ENCODE measurements at places on chromosomes 16 and 17.

GRCh38 chr17:50361561-50362480 is 11.2 kb downstream of the MRPL27 start:
- peak; percentile 80 for DNase-seq

- no peak for DNase-seq
Observed at GRCh38 chr16:72202014-72202413, 30.1 kb upstream of the PMFBP1 start.

GRCh38 chr17:38773258-38773657 is 20.7 kb downstream of the PSMB3 start:
- no peak for DNase-seq

DNA sequence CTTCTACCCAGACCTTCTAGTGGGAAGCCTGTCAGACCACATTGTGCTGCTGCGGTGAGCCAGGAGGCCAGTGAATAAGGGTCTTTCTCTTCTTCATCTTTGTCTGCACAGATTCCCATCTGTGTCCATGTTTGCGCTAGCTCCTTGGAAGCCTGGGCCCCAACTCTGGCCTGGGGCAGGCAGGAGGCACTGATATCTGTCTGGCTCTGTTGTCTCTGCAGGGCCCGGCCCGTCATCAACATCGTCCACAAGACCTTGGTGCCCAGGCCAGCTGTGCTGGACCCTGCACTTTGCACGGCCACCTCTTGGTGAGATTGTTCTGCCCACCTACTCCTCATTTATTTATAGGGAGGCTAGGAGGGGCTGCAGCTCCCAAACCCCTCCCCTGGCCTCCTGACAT is 18.3 kb downstream of the ITGA3 start:
- no peak for DNase-seq

GRCh38 chr17:70127221-70127873 is 42.0 kb upstream of the KCNJ2 start:
- no peak for DNase-seq

DNA sequence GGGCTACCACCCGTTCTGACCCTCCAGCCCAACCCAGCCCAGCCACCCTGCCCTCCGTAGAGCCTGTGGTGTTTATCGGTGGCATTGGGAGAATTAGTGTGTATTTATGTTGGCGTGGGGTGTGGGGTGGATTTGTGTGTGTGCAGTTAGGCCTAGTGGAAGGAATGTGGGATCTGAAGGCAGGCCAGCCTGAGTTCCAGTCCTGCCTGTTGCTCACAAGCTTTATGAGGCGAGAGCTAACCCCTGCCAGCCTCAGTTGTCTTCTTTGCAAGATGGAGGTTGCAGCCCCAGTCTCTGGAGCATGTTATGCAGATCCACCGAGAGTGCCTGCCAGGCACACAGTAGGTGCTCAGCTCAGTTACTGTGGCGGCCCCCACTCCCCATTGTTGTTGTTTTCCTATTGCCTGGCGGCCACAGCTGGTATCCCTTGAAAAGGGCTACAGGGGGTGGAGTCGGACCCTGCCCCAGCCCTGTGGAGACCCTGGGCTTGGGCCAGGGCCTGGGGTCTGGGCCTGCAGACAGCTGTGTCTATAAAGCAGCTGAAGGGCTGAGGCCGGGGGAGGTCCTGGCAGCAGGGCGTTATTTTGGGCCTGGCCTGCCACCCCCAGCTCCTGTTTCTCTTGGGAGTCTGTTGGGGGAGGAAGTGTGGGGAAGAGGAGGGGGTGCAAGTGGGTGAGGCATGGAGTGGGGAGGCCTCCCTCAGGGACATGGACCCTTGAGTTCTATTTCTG is 5.1 kb downstream of the ERBB2 start:
- DNase-seq, result no peak

- no peak for DNase-seq
Observed at GRCh38 chr17:53270936-53271335, 551.8 kb upstream of the KIF2B start.

DNA sequence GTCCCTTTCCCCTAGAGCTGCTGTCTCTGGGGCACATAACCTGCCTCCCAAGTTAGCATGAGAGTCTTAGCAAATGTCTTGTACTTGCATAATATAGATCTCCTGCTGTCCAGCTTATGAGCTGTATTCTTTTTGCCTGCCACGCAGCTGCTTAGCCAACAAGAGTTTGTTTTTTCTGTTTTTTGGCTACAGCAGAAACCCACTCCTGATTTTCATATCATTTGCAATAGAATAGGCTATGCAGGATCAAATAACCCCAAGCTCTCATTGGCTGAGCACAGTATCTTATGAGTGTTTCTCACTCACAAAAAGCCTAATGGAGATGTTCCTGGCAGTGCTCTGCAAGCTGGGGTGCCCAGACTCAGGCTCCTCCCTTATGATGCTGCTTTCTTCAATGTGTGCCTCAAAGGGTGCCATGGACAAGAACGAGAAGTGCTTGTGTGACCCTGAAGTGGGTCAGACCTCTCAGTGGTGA is 23.1 kb downstream of the B9D1 start:
- DNase-seq, result no peak

- DNase-seq, result no peak
Observed at GRCh38 chr16:21653571-21653970, 1.2 kb upstream of the IGSF6 start.

GRCh38 chr16:67563708-67564468 is 1.6 kb downstream of the CTCF start:
- DNase-seq, result no peak

GRCh38 chr16:85587762-85588556 is 25.2 kb upstream of the GSE1 start:
- no peak for DNase-seq

DNA sequence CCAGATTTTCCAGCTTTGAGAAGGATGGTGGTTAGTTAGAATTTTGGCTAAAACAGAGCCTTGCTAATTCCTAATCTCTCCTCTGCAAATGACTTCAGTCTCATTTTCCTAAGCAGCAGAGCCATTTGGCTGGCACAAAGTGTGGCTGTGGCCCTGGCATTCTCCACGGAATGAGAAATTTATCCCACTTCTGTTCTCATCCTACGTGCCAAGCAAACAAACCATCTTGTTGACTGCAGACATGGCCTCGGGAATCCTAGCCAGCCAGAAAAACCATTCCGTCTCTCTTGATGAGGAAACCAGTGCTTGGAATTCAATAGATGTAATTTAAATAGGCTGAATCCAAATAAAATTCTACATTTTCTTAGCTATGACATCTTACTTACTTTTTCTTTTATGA is 34.1 kb upstream of the ELAC2 start:
- DNase-seq, result no peak

- no peak for DNase-seq
Observed at GRCh38 chr16:48537275-48537674, 72.7 kb downstream of the N4BP1 start.

- DNase-seq, result no peak
Observed at GRCh38 chr17:49825645-49826044, 22.2 kb downstream of the TAC4 start.

- no peak for DNase-seq
Observed at GRCh38 chr17:28390984-28391383, 15.0 kb downstream of the SLC46A1 start.

DNA sequence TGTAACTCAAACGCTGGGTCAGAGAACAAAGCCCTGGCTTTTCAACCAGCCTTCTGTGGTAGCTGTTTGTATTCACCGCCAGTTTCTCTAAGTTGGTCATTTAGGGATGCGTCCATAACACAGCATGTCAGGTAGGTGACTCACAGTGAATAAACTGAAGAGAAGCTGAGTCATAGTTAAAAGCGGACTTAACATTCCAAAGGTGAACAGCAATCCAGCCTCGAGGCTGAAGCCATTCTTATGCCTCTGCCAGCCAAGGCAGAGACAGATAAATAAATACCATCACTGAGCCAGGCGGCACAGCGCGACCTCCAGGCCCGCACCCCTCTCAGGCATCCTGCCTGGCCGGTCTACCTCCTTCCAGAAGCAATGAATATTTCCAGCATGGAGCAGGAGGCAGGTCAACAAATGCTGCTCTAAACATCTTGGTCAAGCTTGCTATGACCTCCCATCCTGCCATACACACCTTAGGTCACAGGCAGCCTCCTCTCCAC is 12.4 kb upstream of the CACNG4 start:
- peak; percentile 97 for DNase-seq

- no peak for DNase-seq
Observed at GRCh38 chr17:18253187-18253884, 5.2 kb downstream of the FLII start.

GRCh38 chr16:81539009-81539758 is 94.6 kb downstream of the CMIP start:
- DNase-seq, result no peak

DNA sequence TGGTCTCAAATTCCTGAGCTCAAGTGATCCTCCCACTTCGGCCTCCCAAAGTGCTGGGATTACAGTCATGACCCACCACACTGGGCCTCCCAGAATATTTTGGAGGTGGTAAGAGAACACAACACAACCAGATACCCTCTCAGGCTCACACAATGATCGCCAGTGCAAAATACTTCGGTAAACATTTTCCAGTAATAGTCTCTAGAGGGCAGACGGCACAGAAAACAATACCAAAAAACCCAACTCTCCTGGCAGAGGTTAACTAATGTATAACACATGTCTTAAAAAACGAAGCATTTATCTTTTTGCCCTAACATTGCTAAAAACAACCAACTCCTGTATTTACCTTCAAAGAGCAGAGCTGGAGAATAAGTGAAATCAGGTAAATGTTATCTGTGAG is 10.5 kb downstream of the NUFIP2 start:
- DNase-seq, result no peak

GRCh38 chr16:88782454-88783390 is 2.3 kb downstream of the PIEZO1 start:
- DNase-seq, result no peak

GRCh38 chr16:71247478-71247877 is 17.0 kb upstream of the HYDIN start:
- no peak for DNase-seq

DNA sequence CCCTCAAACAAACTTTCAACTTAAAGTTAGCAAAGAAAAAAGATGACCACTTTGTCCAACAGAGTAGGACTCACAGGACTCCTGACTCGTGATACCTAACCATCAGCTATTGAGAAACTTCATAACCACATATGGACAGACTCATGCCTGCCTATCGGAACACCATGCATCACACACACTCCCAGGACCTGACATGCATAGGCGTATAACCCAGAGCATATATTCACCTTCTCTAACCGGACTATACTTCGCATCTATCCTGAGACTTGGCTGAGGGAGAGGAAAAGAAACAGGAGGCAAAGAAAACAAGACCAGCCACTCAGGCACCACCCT is 2.2 kb downstream of the PIP4K2B start:
- DNase-seq, result no peak

DNA sequence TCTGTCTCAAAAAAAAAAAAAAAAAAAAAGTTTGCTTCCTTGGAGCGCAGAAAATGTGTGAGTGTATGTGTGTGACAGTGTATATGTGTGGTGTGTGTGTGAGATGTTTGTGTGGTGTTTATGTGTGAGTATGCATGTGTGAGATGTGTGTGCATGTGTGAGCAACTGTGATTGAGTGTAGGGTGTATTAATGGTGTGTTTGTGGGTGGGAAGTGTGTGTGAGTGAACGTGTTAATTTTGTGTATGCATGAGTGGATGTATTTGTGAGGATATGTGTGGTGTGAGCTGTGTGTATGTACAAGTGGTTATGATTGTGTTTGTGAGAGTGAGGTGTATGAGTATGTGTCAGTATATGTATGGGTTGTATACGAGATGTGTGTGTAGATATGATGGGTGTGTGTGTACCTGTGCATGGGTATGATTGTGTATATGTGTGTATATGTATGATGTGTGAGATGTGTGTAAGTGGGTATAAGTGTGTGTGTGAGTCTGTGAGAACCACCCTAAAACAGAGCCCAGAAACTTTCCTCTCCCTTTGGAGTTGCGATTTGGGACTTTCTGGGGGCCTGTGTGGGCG is 22.5 kb upstream of the ETV4 start:
- DNase-seq, result no peak

DNA sequence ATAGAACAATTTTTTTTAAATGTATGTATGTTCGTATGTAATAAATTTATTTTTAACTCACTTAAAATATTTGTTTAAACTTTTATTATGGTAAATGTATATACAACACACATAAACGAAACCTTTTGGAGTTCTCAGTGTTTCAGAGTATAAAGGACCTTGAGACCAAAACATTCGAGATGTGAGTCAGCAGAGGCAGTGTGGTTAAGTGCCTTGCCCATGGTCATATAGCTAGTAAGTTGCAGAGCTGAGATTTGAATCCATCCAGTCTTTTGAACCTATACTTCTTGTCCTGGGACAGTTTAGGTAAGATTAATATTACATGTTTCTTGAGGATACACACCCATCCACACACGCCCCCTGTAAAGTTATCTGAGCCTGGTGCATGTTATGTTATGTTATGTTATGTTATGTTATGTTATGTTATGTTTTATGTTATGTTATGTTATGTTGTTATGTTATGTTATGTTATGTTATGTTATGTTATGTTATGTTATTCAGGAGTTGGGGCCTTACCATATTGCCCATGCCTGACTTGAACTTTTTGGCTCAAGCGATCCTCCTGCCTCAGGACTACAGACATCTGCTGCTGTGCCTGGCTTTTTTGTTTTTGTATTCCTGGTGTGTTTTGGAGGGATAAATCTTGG is 41.8 kb downstream of the TNRC6A start:
- no peak for DNase-seq

All from Caco-2 (cell line).